ENCODE measurements at places on chromosomes 13 and 19. TPM values are rescaled to one million over a fixed set of nuclear protein-coding genes. Genes with fewer than 3 reads are reported as not detected.

BORA gene
- 16.9 TPM for total RNA-seq

ZNF611 gene
- total RNA-seq = 13.9 TPM

CILP2 gene
- total RNA-seq = 0.11 TPM

BABAM1 gene
- total RNA-seq = 80.6 TPM

CUL4A gene
- total RNA-seq = 154 TPM

ALOX5AP gene
- total RNA-seq = 0.25 TPM

ZNF560 gene
- 0.75 TPM for total RNA-seq

B3GNT3 gene
- not detected for total RNA-seq

TMEM272 gene
- total RNA-seq = not detected

LRG1 gene
- not detected for total RNA-seq

KIR2DL4 gene
- not detected for total RNA-seq

RGL3 gene
- 0.50 TPM for total RNA-seq

PRR22 gene
- 0.22 TPM for total RNA-seq

MYPOP gene
- 1.2 TPM for total RNA-seq

CYP4F8 gene
- not detected for total RNA-seq

ARHGAP33 gene
- total RNA-seq = 11.7 TPM

UHRF1 gene
- total RNA-seq = 35.4 TPM

BCL3 gene
- total RNA-seq = 4.0 TPM

ZNF541 gene
- 0.12 TPM for total RNA-seq

Data from uterine smooth muscle cell (primary cell).